ENCODE measurements at places on chromosomes 7 and 10.

- DNase-seq, result no peak
Measured at GRCh38 chr10:84308021-84308420, 20.4 kb upstream of the CCSER2 start.

GRCh38 chr7:94997547-94997946 lies 90.2 kb downstream of the PPP1R9A start:
- DNase-seq, result no peak

DNA sequence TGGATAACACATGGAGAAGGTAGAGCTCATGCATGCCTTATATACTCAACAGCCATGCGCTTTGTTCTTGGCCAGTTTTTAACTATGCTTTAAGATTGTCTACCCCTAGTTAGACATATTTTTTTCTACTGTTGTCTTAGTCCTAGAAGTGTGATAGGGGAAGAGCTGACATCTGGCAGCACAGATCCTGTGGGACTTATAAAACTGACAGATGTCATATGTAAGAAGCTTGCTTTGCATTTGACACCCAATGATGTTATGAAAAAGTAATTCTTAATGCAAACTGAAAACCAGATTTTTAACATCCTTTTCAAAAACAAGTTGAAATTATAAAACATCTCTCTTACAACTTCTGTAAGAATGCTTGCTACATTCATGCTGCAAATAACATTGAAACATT lies 715.9 kb upstream of the LRRN3 start:
- no peak for DNase-seq

DNA sequence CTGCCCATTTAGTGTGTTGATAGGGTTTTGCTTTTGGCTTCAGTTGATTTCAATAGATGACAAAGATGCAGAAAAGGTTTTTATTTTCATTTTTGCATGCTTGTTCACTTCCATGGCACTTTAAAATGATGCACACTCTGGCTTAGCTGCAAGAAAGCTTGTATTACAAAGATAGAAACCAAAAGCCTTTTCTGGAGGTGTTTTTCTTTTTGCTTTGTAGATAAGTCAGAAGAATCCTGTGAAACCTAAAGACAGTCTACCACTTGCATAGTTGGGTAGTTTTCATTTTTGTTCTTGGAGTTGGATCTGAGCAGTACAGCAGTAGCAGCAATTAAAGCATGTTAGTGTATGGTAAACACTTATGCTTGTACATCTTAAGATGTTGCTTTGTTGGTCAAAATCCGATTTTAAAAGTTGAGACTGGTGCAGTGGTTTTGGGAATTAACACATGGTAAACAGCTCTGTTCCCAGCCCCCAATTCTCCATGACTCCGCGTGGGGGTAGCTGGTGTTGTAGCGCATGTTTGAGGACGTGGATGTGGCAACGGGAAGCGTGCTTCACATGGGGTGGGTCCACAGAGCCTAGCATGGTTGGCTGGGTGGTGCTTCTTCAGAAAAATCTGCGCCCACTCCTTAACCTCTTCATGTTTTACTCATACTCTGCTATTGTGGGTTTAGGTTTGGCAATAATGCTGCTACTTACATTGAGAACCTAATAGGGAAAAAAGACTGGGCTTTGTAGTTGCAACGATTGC lies 19.8 kb downstream of the CCNY start:
- DNase-seq, result peak; percentile 69

GRCh38 chr7:77760809-77761453 lies 37.3 kb downstream of the TMEM60 start:
- DNase-seq, result no peak

- DNase-seq, result no peak
Measured at GRCh38 chr10:92432596-92432995, 141.3 kb downstream of the IDE start.

GRCh38 chr10:97780841-97781617 lies 9.2 kb upstream of the SFRP5 start:
- DNase-seq, result no peak

Data from activated CD4-positive, alpha-beta memory T cell treated with anti-CD3 and anti-CD28 coated beads for 36 hours (primary cell).